GM23248 (cell line): ENCODE measurements at places on chromosomes 2 and 18.

DNA sequence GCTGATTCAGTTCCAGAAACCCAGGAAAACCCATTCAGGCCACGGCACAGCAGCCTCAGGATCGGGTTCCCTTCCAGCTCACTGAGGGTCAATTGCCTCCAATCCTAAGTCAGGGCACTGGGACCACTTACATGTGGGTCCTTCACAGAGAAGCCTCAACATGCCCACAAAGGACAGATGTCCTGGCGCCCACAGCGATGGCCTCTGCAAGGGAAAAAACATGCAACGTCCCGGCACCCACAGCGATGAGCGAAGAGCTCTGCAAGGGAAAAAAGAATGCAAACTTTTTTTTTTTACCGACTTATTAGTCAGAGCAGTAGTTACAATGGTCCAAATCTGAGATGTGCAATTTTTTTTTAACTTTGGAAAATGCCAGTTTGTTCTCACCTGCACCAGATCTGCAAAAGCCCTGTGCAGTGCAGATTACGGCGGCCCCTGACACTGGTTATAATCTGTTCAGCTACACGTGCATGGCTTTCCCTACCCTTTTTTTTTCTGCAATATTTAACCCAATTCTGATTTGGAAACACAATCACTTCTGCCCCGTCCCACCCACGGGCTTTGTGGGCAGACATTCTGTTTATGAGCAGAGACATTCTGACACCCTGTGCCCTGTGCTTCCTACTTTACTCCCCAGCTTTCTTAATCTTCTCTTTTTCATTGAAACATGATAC, 159.3 kb upstream of the SALL3 start:
- H3K36me3 ChIP-seq = no peaks in the 10 kb centered on the region
- no peak overlapping the region for H3K27ac ChIP-seq
- no peak for DNase-seq
- H3K27me3 ChIP-seq = no peaks in the 10 kb centered on the region
- no peak overlapping the region for H3K4me3 ChIP-seq
- no peaks in the 10 kb centered on the region for H3K4me1 ChIP-seq

GRCh38 chr2:166128156-166128505, 311 bp upstream of the SCN1A start:
- H3K4me1 ChIP-seq = no peaks in the 10 kb centered on the region
- no peaks in the 10 kb centered on the region; the same call in 1 of the 2 replicates for H3K27me3 ChIP-seq
- no peak for DNase-seq
- H3K36me3 ChIP-seq = no peaks in the 10 kb centered on the region
- H3K27ac ChIP-seq = no peak overlapping the region

DNA sequence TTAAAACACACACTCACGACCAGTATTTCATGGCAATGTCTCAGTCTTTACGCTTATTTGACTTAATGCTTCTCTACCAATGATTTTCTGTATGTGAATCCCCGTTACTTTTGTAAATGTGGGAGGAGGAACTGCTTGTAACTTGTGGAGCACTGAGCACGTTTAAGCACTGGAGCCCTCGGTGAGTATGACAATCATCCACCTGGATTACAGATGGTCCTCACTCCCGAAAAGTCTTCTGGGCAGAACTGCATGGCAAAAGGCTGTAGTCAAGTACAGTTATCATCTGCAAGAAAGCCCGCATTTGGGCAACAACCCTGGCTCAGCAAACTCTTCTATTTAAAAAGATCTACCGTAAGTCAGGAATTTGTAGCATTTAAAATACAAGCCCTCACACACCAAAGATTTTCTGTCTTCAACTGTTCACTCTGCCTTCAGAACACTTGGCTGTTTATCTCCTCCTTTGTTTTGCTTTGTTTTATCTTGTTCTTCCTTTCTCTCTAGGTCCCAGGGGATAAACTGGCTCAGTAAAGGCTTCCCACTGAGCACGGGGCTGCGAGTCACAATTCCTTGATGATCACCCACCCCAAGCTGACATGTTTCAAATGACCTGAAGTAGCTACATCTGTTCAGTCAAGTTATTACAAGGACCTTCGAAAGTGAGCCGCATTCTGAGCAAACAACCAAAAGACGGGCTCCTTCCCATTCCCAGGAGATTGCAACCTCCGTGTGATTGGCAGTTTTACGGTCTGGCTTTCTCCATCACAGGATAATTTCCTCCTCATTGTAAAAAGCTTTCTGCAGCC, 102.2 kb downstream of the DLGAP1 start:
- H3K4me3 ChIP-seq = no peak overlapping the region
- no peak overlapping the region for H3K27ac ChIP-seq
- H3K36me3 ChIP-seq = no peaks in the 10 kb centered on the region
- no peaks in the 10 kb centered on the region for H3K27me3 ChIP-seq
- no peak for DNase-seq

DNA sequence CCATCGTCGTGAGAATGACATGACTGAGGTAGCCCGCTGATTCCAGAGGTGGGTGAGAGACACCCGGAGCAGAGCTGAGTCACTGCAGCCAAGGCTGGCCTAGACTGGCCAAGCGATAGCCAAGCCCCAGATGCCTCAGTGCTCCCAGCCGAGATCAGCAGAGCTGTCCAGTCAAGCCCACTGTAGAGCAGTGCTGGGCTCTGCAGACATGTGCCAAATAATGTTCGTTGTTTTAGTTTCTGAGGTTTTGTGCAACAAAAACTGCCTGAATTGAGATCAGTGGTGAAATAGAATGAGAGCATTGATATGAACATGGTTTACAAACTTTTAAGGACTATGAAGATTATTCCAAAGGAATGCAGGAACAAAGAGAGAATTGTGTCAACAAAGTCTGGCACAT, 42.1 kb downstream of the INSIG2 start:
- H3K27ac ChIP-seq = no peak overlapping the region
- peaks cover 3% of the 10 kb centered on the region; the same call in 1 of the 2 replicates for H3K27me3 ChIP-seq
- DNase-seq = no peak
- H3K4me3 ChIP-seq = no peak overlapping the region
